ENCODE measurements at places on chromosomes 4 and X. TPM values are rescaled to one million over a fixed set of nuclear protein-coding genes. Genes with fewer than 3 reads are reported as not detected.
A peak's percentile ranks its signal among the peaks of the same experiment; 100 is the strongest.

GRCh38 chr4:147787204-147787603, 55.3 kb downstream of the ARHGAP10 start:
- DNase-seq: peak; percentile 86

GRCh38 chr4:92654084-92654483, 350.3 kb downstream of the GRID2 start:
- DNase-seq: no peak

DNA sequence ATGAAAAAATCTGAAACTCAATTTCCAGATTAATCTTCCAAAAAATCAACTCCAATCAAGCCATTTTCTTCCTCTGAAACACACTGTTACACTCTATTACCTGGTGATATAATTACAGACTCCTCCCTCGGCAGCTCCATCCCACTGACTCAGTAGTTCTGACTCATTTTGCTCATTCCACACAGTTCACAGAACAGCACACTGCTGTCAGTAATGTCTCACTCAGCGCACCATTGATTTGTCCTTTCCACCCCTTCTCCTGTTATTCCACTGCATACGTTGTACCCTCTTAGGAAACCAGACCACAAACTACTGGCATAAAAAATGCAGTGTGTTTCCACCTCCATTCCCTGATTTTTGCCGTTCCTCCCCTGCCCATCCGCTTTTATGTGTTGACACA, 212.7 kb downstream of the SLIT2 start:
- DNase-seq: peak; percentile 75

DNA sequence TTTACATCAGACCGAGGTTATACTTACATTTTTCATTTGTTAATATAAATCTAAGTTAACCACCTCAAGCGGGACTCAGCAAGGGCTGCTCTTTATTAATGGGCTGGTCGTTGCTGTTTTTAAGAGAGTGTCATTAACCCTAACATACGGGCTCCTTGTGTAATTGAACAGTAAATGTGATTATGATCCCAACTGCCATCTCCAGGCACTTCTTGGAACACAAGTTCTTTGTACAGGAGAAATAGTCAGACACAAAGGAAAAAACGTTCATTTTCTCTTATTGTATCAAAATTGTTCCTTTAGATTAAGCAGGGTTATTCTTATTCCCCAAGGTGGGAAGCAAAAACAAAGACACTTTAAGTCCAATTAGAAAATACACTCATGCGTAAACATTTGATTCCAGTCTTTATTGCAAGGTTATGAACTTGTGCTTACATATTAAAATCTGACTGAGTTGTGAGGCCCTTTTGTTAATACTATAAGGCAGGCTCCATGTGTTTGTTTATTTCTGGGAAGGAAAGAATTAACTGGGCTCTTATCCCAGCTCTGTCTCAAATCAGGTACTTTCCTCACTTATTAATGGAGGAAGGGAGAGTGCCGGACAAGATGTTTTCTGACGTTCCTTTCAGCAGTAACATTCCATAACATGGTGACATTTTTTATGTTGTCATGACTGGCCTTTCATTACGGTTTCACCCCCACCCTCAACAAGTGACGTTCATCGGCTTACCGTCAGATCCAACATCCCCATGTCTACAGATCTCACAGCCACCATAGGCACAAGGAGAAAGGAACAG, 95.9 kb downstream of the RASL11B start:
- DNase-seq: peak; percentile 14

DNA sequence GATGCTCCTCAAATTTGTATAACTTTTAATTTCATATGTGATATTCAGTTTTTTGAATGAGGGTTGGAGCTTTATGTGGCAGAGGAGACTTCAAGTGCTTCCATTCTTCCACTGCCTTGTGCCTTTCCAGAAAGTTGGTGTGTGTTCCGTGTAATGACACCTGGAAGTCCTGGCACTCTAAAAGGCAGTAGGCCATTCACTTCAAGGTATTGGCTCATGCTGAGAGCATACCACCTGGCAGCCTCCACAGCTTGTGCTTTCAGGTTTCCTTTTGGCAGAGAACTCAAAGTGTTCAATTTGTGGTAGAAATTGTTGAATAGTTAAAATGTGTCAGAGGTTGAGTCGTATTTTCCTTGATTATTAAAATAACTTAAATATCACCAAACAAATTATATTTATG, 49.6 kb downstream of the GRIA2 start:
- DNase-seq: no peak

DNA sequence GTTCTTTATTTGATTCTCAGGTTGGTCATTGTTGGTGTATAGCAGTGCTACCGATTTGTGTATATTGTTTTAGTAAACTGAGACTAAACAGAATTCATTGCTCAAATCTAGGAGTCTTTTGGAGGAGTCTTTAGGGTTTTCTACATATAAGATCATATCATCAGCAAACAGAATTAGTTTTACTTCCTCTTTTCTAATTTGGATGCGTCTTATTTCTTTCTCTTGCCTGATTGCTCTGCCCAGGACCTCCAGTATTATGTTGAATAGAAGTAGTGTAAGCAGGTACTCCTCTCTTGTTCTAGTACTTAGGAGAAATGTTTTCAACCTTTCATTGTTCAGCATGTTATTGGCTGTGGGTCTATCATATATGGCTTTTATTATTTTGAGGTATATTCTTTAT, 92.6 kb downstream of the IQCM start:
- DNase-seq: no peak

DNA sequence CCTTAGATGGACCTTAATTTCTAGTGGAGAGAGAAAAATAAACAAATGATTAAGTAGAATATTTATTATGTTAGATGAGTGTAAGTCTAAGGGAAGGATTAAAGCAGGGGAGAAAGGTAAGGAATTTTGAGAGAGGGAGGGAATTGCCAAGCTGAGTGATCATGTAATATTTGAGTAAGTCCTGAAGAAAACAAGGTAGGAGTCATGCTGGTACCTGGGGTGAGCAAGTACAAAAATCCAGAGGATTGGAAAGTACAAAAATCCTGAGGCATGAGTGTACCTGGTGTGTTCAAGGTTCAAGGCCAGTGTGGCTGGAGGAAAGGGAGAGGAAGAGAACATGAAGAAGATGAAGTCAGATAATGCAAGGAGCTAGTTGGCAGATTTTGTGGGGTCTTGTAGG, 87.2 kb upstream of the MYOZ2 start:
- DNase-seq: no peak

GRCh38 chr4:107577743-107578142, 142.3 kb downstream of the PAPSS1 start:
- DNase-seq: no peak

GRCh38 chr4:163108614-163109013, 58.1 kb downstream of the NAF1 start:
- DNase-seq: no peak

DNA sequence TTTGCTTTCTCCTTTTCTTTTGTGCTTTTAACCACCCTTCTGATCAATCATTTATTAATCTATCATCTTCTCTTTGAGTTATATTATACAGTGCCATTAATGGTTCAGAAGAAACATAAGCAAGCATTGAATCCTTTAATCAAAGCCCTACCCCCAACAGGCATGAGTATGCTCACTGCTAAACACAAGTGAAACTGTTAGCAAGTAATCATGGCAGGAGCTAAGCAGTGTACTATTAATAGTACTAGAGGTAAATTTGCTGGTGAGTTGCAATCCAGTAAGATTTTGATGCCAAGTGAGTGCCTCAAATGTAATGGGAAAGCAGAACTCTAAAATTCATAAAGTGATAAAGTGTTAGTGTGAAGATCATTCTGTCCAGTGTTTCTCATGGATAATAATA, 57.2 kb downstream of the FNIP2 start:
- peak; percentile 43 for DNase-seq

- no peak for DNase-seq
These were observed 482.3 kb downstream of the TRAM1L1 start for GRCh38 chr4:116603096-116603495.

GRCh38 chr4:151417164-151417571, 8.2 kb downstream of the FHIP1A start:
- peak; percentile 17 for DNase-seq

GRCh38 chr4:184282251-184282713, 64.6 kb upstream of the ENPP6 start:
- no peak for DNase-seq

DNA sequence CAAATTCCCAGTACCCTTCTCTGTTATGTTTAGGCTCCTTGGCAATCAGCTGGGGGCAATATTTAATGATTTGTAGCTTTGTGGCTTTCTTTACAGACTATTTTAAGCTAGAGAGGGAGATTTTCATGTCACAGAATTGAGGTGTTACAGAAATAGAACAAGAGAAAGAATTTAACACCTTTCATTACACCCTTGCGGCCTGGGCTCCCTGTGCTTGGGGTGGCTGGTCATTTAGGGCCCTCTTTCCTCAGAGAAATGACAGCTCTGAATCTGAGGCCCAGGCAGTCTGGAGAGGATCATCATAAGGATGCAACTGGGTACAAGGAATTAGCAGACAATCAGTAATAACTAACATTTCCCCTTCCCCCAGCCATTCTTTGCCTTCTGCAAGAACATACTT, 104.5 kb upstream of the INTU start:
- DNase-seq: no peak

DNA sequence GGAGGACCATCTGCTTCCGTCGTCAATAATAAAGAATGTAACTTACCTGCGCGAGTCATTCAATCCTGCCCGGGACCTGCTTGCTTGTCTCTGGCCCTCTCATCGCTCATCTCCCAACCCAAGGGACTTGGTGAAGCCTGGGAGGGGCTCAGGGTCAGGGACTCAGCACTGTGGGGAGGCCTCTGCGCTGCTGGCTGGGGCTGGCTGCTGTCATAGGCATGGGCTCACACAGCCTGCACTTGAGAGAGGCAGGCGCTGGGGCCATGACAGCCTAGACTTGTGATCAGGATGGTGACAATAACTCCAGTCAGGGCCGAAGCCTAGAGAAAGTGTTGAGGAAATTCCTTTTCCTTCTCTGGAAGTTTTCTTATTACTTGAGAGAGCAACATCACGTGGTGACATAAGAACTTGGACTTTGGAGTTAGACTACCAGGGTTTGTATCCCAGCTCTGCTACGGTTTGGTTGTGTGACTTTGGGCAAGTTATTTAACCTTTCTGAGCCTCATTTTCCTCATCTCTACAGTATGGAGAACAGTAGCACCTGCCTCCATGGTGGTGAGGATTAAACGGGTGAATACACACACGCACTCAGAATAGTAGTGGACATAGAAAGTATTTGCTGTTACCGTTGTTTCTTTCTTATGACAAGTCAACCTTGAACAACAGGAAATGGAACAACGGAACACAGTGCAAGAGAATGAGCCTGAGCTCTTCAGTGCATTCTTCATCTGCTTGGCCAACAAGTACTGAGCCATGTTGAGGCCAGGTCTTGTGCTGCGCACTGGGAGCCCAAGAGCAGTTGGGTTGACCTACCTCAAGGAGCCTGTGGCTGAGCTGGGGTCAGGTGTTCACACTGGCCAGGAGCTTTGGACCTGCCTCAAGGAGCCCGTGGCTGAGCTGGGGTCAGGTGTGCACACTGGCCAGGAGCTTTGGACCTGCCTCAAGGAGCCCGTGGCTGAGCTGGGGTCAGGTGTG, 60.5 kb downstream of the TBC1D14 start:
- DNase-seq: no peak

DNA sequence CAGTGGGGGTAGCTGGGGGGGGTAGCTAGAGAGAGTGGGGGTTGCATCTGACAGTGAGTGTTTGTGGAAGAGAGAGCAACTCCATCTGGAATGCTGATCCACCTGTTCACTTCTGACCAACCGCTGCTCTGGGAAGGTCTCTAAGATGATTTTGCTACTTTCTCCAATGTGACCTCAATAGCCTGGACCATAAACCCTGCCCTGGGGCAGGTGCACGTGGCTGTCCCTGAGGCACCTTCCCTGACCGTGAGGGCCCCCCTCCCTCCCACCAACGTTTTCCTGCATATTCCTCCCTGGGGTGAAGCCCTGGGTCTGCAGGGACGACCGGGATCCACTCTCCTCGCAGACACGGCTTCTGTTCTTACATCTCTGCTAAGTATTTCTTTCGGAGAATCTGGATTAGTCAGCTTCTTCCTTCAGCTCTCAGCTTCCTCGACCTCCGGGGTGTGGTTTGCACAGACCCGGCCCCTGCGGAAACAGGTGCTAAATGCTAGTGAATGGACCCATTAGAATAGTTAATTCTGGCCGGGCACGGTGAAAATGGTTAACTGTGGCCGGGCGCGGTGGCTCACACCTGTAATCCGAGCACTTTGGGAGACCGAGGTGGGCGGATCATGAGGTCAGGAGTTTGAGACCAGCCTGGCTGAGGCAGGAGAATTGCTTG, 21.4 kb upstream of the PLCXD1 start:
- DNase-seq: no peak

- DNase-seq: no peak
These were observed 120.0 kb upstream of the EGFL6 start for GRCh38 chrX:13449441-13449840.

DNA sequence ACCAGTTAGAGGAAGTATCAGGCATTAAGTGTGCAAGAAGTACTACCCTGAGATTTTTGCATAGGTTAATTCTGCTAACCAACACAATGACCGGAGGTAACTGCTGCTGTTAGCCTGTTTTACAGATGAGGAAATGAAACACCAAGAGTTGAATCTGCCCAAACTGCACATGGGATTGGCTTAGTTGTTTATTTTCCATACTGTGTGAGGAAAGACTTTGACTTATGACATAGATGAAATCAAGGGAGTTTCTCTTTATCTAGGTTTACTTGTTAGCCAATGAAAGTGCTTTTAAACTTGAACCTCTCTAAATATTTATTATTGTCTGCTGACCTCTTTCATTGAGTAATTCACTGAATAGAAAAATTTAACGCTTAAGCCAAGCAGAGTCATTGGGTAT, 10.3 kb downstream of the GUCY1B1 start:
- no peak for DNase-seq

- no peak for DNase-seq
These were observed 9.1 kb downstream of the IGFBP7 start for GRCh38 chr4:57100979-57101651.

- peak; percentile 43 for DNase-seq
These were observed 1.3 kb downstream of the TMEM165 start for GRCh38 chr4:55397126-55397436.

GRCh38 chr4:180060159-180060889, 2182.9 kb upstream of the TENM3 start:
- peak; percentile 12 for DNase-seq

DNA sequence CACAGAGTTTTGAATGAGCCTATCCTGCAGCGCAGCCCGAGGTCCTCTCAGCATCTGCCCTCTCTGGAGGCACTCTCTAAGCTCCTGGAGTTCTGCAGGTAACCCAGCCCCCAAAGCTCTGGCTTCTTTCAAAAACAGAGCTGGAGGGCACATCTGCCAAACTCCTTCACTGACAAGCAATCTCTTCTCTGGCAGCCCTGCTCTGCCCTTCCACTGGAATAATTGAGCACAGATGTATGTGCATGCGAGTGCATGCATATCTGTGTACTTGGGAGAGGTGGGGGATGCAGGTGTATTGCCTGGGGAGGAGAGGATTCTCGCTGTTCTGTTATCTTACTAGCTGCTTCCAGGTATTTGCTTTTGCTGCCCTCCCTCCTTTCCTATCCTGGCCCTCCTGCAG, 22.2 kb upstream of the PLP1 start:
- DNase-seq: no peak

- DNase-seq: no peak
These were observed at the start of gene QRFPR for GRCh38 chr4:121380776-121381462. QRFPR (minus strand) TSS chr4:121381018; CDS start chr4:121380647, 371 bp downstream.

ZNF185 gene
- total RNA-seq: 7.8 TPM

ZAR1 gene
- total RNA-seq: not detected

CT45A6 gene
- not detected for total RNA-seq

TMEM156 gene
- total RNA-seq: 0.59 TPM

CLGN gene
- total RNA-seq: 1.1 TPM

ITGB1BP2 gene
- 3.2 TPM for total RNA-seq

PPEF1 gene
- total RNA-seq: 0.14 TPM

Data from astrocyte (in vitro differentiated cells and primary cell).